ENCODE measurements at places on chromosomes 7 and 10.
A peak's percentile ranks its signal among the peaks of the same experiment; 100 is the strongest.

- DNase-seq: no peak
These were observed 143.4 kb upstream of the GLI3 start for GRCh38 chr7:42380401-42380800.

GRCh38 chr10:110423650-110424049 is 74.1 kb upstream of the DUSP5 start:
- no peak for DNase-seq

GRCh38 chr10:88608052-88608732 is 21.6 kb downstream of the LIPJ start:
- no peak for DNase-seq

DNA sequence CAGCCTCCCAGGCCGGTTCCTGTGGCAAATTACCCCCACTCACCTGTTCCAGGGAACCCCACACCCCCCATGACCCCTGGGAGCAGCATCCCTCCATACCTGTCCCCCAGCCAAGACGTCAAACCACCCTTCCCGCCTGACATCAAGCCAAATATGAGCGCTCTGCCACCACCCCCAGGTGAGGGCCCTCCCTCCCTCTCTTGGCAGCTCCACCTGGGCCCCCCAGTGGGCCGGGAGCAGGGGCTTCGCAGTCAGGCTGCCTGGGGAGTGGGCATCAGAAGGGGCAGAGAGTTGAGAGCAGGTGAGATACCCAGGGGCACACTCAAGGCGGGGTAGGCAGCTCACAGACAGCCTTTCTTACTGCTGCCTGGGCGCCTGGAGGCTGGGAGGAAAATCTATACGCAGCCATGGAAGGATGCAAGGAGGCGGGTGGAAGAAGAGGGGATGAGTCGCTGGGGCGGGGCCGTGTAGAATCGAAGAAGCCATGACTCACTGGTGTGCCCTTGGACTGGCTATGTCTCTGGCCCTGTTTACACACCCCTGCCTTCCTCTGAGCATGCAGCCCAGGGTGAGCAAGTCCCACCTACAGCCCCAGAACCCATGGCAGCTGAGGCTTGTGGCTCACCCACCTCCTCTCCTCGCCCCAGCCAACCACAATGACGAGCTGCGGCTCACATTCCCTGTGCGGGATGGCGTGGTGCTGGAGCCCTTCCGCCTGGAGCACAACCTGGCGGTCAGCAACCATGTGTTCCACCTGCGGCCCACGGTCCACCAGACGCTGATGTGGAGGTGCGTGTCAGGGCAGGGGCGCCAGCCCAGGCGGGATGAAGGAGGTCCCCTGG is 48.6 kb upstream of the PPIF start:
- DNase-seq: no peak

- no peak for DNase-seq
These were observed 152.3 kb upstream of the LANCL2 start for GRCh38 chr7:55212838-55213237.

- no peak for DNase-seq
These were observed 532.5 kb downstream of the CCSER2 start for GRCh38 chr10:84860855-84861254.

GRCh38 chr7:68671046-68671445 is 927.2 kb upstream of the AUTS2 start:
- no peak for DNase-seq

DNA sequence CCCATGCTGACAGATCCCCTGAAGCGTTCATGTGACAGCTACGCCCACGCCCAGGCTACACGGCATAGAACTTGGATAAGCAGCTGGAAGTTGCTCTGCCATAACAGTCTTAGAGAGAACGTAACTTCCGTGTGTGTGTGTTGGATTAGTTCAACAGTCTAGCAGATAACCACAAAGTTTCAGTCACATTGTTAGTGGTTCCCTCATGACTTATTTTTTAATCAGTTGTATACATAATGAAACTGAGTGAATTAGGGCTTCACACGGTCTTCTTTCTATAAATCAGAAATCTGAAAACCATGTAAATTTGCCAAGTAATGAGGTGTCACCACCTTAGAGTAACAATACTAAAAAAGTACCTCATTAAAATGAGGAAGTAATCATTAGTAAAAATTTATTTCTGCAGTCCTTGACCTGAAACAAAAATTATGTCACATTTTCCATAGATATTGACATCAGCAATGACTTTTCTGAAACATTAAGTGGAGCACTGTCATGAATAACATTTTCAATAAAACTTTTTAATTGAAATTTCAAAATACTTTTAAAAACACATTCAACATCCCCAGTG is 21.7 kb upstream of the MACC1 start:
- DNase-seq: no peak

- no peak for DNase-seq
These were observed 303.5 kb upstream of the BMPER start for GRCh38 chr7:33601884-33602283.

DNA sequence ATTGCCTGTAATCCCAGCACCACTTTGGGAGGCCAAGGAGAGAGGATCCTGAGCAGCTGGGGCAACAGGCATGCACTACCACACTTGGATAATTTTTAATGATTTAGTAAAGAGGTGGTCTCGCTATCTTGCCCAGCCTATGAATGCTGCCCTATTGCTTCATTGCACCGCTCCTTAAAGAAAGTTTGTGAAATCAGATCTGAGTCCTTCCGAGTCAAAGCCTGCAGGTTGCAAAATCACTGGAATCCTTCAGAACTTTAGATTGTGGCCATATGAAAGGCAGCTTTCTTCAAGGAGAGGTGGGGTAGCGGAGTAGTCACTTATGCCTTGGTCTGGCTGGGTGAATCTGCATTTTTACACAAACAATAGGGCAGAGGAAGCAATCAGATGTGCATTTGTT is 166.3 kb downstream of the ARHGAP12 start:
- DNase-seq: no peak

DNA sequence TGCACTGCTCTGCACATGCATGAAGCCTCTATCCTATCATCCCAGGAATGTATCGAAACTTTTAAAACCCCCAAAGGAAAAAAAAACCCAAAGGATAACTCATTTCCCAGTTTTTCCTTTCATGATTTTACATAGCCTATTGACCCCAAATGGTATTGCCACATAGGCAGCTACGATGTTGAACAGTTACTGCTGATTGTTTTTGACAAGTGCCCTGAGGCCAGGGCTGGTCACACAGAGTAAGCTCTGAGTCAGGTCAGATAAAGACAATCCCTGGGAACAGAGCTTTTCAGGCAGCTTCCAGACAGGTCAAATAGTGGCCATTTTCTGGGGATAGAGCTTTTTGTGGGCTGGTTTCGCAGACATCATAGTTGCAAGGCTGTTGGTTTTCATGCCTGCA is 52.1 kb downstream of the MYL10 start:
- DNase-seq: no peak

DNA sequence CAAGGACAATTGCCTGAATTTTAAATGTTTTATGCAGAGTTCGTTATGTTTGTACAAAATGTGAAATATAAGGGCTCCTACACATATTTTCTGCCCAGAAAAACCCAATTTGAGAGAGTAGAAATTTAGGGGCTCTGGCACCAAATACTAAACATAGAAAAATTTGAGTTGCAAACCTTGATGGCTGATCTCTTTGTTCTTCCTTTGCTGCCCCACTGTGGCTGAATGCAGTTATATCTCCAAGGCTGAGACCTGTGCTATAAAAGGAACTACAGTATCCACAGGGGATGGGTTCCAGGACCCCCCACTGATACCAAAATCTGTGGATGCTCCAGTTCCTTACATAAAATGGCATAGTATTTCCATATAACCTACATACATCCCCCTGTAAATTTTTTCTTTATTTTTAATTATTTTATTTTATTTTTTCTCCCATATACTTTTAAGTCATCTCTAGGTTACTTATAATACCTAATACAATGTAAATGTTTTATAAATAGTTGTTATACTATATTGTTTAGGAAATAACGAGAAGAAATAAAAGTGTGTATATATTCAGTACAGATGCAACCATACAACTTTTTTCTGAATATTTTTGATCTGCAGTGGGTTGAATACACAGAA is 22.5 kb downstream of the CFAP43 start:
- no peak for DNase-seq

DNA sequence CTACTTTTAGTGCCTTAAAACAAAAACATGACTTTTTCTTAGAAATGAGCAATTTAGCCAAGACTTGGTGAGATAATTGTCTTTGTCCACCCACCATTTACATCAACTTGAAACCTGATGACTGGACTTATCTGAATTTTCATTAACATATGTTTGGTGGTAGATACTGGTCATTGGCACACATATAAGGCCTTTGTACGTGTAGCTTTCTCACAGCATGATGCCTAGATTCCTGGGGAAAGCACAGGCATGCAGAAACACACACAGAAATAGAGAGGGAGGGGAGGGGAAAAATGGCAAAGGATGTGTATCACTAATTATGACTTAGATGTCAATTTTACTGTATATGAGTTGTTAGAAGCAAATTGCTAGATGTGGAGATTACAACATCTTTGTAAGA is 488.4 kb downstream of the NXPH1 start:
- DNase-seq: no peak

GRCh38 chr7:98399462-98399861 is 1.4 kb downstream of the BAIAP2L1 start:
- no peak for DNase-seq

GRCh38 chr7:108572480-108572879 is 2.8 kb downstream of the DNAJB9 start:
- DNase-seq: no peak

DNA sequence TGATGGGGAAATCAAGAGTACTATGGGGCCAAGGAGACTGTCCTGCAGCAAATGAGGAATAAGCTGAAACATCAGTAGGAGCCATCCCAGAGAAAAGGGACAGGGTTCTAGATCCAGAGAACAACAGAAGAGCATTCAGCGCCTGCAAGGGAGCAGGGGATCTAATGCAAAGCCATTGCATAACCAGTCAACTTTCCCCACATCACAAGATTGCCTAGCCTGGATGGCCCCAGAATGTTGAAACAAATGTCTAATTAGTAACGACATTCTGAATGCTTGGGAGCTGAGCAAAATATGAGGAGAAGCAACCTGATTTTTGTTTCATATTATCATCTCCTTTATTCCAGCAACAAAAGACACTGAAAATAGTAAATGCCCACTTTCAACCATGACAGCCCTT is 2.7 kb upstream of the MPP7 start:
- no peak for DNase-seq

DNA sequence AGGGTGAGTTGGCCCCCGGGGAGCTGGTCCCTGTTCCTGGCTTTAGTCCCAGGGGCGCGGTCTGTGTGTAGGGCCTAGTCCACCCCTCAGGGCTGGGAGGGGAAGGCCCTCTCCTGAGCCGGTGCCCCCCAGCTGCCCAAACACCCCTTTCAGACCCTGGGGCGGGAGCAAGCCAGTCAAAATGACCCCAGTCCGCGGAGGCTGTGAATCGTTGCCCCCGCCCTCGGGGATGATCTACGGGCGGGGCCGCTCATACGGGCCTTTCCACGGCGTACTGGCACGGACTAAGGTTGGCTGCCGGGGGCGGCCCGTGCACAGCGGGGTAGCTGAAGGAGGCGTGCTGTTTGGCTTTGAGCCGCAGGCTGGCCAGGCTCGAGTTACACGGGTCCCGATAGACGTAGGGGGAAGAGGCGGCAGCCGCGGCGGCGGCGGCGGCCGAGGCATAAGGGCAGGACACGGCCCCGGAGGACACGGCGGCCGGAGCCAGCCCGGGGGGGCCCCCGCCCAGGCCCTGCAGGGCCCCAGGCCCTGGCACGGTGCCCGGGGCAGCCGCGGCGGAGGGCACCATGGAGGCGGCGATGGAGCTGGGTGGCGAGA is 4.3 kb downstream of the ELOVL3 start:
- DNase-seq: peak; percentile 31

GRCh38 chr10:411603-412002 is 276.3 kb downstream of the ZMYND11 start:
- DNase-seq: no peak

- DNase-seq: no peak
These were observed 95.7 kb downstream of the SLIT1 start for GRCh38 chr10:97090035-97090434.

GRCh38 chr10:22435650-22436049 is 90.4 kb downstream of the SPAG6 start:
- DNase-seq: no peak

DNA sequence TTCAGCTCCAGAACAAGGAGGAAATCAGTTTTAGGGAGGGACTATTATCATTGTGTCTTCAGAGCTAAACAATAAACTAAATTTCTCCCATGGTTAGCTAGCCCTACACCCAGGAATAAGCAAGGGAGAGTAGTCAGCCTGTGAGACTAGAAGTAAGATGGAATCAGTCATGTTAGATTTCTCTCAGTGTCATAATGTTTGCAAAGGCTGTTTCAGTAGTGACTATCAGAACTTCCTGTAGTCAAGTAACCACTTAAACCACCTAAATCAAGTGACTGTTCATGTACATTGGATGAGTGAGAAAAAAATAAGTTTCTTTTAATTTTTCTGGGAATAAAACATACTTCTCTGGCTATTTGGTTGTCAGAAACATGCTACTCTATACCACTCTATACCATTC is 121.6 kb downstream of the KCND2 start:
- no peak for DNase-seq

GRCh38 chr10:129914153-129914855 is 49.8 kb downstream of the EBF3 start:
- DNase-seq: no peak

GRCh38 chr10:45407542-45407941 is 33.5 kb downstream of the ALOX5 start:
- no peak for DNase-seq

DNA sequence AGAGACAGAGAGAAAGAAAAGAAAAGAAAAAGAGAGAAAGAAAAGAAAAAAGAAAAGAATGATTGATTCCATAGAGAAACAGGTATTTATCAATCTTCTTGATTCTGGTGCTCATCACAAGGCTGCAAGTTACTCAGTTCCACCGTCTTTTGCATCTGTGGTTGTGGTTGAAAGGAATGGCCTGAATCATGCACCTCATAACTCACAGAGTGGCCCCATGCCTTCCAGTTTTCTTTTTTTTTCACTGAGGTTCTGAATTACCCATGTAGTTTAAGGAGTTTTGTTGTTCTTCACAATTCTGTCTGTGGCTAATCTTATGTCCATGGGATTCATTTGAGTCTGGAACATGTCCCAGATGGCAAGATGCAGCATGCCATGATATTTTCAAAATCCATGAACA is 156.0 kb downstream of the ZNF33B start:
- DNase-seq: no peak

DNA sequence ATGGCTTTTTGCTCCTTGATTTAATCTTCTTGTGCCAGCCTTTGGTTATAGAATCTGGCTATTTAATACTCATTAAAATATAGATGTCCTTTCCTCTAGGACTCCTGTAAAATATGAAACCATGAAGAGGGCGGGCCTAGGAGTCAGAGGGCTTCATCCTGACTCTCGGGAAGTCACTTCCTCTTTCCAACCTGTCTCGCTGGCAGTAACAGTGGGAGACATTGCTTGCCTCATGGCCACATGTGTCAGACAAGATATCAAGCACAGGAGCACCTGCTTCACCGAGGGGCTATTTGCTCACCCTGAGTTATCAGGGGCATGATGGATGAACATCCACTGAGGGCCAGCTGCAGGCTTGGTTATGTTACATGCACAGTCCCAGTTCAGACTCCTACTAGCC is 31.0 kb downstream of the SLIT1 start:
- DNase-seq: no peak

DNA sequence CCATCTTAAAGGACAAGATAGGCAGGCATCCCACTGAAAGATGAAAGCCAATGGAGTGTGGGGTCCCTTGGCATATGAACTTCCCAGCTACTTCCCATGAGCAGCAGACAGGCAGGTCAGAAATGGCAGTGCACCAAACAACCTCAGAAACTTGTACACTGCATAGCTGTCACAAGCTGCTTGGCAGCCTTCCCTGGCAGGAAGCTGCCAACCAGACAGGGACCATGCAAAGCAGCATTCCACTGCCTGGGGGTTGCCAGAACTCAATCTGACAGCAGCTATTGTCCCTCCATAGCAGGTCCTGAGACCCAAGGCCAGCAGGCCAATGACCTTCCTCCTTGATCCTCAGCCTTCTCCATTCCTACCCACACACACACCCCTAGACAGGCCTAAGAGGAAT is 139.5 kb downstream of the PLCE1 start:
- DNase-seq: no peak
